B cell (primary cell): ENCODE measurements at places on chromosomes 6 and 20. TPM values are rescaled to one million over a fixed set of nuclear protein-coding genes. Genes with fewer than 3 reads are reported as not detected.
A peak's percentile ranks its signal among the peaks of the same experiment; 100 is the strongest.

GRCh38 chr20:46458866-46459750 lies 52.7 kb upstream of the ELMO2 start:
- peak; percentile 11 for DNase-seq

DNA sequence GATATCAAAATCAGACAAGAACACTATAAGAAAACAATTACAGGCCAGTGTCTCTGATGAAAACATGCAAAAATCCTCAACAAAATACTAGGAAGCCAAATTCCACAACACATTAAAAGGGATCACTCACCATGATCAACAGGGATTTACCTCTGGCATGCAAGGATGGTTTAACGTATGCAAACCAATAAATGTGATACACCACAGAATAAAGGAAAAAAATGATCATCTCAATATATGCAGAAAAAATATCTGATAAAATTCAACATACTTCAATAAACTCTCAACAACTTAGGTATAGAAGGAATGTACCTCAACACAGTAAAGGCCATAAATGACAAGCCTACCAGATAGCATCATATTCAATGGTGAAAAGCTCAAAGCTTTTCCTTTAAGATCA lies 66.6 kb downstream of the SHPRH start:
- no peak for DNase-seq

DNA sequence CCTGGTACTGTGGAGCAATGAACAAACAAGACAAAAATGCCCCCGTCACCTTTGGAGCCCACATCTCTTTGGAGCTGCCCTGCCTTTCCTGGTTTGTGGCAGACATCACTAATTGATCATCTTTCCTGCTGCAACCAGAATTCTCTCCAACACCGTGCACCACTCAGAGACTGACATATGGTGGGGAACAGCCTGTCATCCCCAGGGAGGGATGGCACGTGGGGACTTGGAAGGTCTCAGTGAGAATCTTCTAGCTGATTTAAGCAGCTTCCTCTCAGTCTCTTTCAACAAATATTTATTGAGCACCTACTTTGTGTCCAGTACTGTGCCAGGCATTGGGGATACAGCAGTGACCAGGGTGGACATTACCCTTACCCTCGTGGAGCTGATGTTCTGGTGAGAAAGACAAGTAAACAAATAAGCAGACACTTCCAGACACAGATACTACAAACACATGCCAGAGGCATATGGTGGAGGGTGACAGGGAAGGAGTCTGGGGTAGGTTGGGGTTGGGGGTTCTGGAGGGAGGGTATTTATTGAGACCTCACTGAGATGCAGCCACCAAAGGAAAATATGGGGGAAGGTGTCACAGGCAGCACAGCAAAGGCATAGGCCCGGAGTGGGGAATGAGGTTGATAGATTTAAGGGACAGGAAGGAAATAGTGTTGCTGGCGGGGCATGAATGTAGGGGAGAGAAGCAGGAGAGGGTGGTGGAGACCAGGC lies 82.3 kb downstream of the CEBPB start:
- DNase-seq = no peak

- DNase-seq = no peak
Measured at GRCh38 chr6:150593119-150593518, 6.6 kb upstream of the PLEKHG1 start.

GRCh38 chr6:82025271-82025670 lies 222.3 kb downstream of the IBTK start:
- no peak for DNase-seq

- peak; percentile 87 for DNase-seq
Measured at GRCh38 chr6:170295510-170296422, 4.9 kb upstream of the DLL1 start.

GRCh38 chr6:147970970-147971369 lies 371.7 kb upstream of the SASH1 start:
- DNase-seq = no peak

DNA sequence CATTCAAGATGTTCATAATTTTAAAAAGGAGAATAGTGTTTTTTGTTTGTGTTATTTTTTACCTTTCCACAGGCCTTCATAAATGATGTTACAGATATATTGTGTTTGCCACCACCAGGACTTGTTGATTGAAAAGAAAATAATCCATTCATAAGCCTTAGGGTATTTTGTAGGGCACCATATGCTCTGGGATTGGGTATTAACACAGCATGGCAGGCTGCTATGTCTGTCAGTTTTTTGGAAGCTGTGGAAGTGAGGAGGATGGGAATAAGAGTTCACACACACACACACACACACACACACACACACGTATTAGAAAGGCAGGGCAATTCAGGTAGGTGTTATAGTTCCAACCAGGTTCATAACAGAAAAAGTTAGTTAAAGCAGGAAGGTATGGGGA lies 237.9 kb downstream of the HDGFL1 start:
- DNase-seq = no peak

GRCh38 chr20:63685269-63686026 lies 11.0 kb upstream of the TNFRSF6B start:
- DNase-seq = no peak

GRCh38 chr6:106300944-106301343 lies 24.6 kb downstream of the ATG5 start:
- DNase-seq = peak; percentile 20

- DNase-seq = no peak
Measured at GRCh38 chr6:91173651-91174050, 586.8 kb upstream of the MAP3K7 start.

DNA sequence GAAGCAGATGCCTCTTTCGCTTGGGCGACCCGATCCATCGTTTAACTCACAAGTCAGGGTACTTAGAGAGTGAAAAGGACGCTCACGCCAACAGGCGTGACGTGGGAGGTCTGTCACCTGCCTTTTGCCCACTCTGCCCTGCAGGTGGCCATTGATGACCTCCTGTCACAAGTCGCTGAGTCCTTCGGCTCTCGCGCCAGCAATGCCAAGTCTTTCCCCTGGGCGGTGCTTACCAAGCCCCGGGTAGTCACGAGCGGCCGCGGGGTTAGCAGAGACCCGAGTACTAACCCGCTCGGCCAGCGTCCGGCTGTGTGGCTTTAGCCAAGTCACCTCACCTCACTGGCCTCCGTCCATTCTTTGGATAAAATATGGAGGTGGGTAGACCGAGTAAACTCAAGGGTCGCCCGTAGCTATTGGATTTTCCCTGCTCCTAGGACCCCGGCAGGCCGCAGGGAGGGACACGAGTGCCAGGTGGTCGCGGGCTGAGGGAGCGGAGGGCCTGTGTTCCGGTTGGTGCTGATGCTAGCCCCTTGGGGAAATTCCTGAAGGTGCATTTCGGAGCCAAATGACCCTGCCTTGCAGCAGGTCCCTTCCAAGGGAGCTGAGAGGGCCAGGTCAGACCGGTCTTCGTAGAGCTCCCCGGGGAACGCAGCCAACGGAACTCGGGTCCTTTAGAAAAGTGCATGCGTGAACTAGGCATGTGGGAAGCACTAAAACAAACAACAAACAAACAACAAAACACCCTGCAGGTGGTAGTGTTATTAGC lies 668 bp downstream of the PKIB start:
- no peak for DNase-seq

DNA sequence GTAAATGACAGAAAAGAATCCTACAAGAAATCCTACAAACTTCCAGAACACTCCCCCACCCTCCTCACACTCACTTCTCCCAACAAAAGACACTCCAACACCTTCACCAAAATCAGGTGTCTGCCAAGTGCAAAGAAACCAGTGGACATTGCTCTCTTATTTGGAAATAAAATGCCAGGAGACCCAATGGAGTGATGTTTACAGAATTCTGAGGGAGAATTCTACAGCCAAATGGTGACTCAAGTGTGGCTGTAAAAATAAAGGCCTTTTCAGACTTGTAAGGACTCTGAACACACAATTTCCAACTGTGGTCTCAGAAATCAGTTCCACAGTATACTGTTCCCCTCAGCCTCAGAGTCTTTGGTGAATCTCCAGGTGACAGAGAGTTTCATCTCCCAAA lies 109.6 kb upstream of the CARMIL1 start:
- DNase-seq = no peak

DNA sequence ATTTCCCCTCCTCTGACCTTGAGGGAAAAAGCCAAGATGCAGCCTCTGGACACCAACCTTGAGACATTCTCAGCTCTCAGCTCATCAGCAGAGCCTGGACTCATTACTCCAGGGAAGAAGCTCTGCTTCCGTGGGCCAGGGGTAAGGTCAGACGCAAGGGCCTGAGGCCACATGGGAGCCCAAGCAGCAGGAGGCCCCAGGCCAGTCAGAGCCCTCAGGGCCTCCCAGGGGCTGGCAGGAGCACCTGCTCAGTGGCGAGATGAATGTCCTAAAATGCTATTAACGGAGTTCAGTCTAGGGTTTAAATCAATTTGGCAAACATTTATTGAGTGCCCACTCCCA lies 208.6 kb downstream of the ERMARD start:
- DNase-seq = no peak

- DNase-seq = no peak
Measured at GRCh38 chr20:25310268-25310920, 62.5 kb downstream of the PYGB start.

GRCh38 chr6:39177130-39177529 lies 52.1 kb downstream of the KCNK5 start:
- DNase-seq = no peak

DNA sequence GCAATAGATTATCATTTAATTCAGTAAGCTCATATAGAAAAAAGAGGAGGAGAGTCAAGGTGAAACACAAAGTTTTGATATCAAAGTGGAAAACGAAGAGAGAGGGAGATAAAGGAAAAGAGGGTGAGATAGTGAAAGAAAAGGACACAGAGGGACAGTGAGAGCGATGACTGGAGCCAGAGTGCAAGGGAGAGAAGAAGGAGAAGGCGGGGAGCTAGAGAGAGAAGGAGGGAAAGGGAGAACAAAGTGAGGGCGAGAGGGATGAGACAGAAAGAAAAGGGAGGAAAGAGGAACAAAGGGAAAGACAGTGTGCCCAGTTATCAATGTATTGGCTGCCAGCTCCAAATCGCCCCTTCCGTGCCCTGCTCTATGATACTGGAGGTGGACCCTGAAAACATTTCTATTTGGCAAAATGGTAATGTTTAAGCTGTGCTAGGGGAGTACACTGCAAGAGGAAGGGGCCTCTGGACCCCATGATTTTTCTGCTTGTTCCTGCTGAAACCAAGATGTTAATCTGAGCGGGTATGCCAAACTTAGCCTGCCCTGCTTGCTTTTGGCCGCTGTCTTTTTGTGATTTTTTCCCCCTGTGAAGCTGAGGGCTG lies 27.8 kb downstream of the GPX5 start:
- no peak for DNase-seq

Gene GHRH
- not detected in 2 replicates for total RNA-seq

Gene AGPAT4
- 6.0 and 6.1 TPM in 2 replicates for total RNA-seq

Gene CHRNA4
- not detected in 2 replicates for total RNA-seq

Gene KIFC1
- total RNA-seq = 0.70 and 0.79 TPM in 2 replicates
